ENCODE measurements at places on chromosomes 1 and 21. TPM values are rescaled to one million over a fixed set of nuclear protein-coding genes. Genes with fewer than 3 reads are reported as not detected.

GRCh38 chr1:30313176-30313575, 410.2 kb downstream of the MATN1 start:
- DNase-seq: no peak

The GPR52 gene
- 0.90 TPM for total RNA-seq

The ADORA1 gene
- total RNA-seq: under 0.01 TPM

GRCh38 chr1:64038965-64039364, 164.5 kb upstream of the UBE2U start:
- DNase-seq: peak; percentile 35

GRCh38 chr1:172533513-172534151, 682 bp downstream of the SUCO start:
- DNase-seq: peak; percentile 36

DNA sequence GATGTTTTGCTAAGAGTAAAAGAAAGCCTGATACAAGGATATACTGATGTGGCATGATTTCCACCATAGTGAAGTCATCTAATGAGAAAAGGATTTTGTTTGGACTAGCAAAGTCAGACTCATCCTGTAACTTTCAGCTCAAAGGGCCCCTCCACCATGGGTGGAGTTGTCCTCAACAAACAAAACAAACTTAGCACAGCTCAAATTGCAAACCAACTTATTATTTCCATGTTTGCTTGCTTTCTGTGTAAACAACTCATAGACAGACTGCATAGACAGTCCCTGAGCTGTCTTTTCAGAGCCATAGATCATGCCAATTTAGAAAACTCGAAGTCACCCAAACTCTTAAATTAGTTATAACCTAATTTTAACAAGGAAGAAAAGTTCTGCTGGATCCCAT, 69.4 kb upstream of the VAV3 start:
- DNase-seq: no peak

- no peak for DNase-seq
Measured at GRCh38 chr1:4317207-4317606, 337.2 kb upstream of the AJAP1 start.

The PTPRC gene
- not detected for total RNA-seq

The RUNX3 gene
- not detected for total RNA-seq

DNA sequence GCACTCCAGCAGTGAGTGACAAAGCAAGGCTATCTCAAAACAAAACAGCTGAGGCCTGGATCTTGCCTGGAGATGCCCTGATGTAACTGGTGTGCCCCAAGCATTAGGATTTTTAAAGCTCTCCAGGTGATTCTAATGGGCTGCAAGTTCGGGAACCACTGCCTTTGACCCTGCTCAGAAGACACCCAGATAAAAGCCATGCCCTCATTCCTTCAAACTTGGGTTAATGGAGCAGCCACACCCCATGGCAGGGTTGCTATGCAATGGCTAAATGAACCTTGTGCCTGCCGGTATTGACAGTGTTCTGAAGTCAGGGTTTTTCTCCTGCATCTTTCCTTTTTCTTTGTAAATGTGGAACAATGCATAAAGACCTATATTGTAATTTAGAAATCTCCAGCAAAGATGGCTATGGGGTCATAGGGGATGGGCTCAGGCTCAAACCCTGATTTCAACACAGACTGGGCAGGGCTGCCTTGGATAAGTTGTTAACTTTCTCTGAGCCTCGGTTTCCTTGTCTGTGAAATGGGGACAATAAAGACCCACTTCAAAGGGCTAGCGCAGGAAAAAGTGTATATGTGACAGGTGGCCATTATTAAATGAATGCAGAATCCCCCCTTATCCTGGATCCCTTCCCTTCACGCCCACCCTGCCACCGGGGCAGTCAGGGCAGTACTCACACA, 453 bp downstream of the TFF3 start:
- DNase-seq: no peak

GRCh38 chr1:48955774-48956173, 179.1 kb upstream of the BEND5 start:
- DNase-seq: no peak

DNA sequence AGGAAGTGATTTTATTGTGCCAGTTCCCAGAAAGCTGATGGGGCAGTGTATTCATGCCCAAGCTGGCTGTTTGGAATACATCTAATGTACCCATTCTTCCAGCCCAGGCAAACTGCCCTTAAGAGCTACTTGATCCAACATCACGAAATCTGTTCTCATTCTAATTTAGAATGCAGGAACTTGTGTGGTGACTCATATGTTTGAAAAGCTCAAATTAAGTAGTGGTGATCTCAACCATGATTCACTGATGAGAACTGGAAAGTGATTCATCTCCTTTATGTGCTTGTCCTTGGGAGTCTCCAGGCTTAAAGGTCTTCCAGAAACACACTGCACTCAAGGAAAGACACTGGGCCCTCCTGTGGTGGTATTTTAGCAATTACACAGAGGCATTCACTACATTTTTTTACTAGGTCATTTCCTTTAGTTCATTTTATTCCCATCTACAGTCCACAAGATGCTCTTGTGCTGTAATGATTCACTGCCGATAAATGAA, 65.4 kb downstream of the RPE65 start:
- peak; percentile 100 for DNase-seq

- no peak for DNase-seq
Measured at GRCh38 chr1:50193002-50193401, 84.3 kb downstream of the ELAVL4 start.

The PLEKHA6 gene
- 5.0 TPM for total RNA-seq

- no peak for DNase-seq
Measured at GRCh38 chr1:167128261-167129227, 34.7 kb downstream of the STYXL2 start.

The ZSWIM5 gene
- total RNA-seq: under 0.01 TPM

The CACHD1 gene
- 5.9 TPM for total RNA-seq

GRCh38 chr1:80933346-80933745, 867.4 kb upstream of the ADGRL2 start:
- peak; percentile 6 for DNase-seq

DNA sequence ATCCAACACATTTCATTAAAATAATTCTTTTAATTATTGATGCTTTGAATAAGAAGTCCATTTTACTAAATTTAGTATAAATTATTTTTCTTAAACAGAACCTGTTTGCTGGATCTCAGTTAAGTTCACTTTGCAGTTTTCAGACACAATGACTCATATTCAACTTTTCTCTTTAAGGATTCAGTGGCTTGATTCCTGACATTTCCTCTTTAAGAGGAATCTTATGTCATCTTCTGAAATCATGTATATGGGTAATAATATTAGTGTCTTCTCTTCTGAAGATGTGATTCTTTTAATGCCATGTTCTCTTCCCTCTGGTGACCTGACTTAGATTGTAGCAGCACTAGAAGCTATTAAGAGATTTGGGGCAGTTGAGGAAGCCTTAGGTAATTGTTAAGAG, 12.6 kb downstream of the CREG1 start:
- DNase-seq: peak; percentile 10

The C1orf53 gene
- total RNA-seq: 4.2 TPM

DNA sequence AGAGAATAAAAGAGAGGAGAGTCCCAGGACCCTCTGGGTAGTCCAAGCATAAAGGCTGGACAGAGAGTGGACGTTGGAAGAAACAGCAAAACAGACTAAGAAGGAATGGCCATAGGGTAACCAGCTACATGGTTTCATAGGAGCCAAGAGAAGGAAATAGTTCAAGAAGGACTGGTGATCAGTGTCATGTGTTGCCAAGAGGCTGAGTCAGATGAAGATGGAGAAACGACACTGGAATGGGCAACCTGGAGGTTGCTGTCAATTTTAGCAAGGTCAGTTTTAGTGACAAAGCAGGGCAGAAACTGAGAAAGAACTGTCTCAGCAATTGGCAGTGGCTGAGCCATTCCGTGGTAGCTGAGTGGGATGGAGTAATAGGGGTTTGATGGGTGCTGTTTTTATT, 41.4 kb downstream of the HMGB4 start:
- no peak for DNase-seq

DNA sequence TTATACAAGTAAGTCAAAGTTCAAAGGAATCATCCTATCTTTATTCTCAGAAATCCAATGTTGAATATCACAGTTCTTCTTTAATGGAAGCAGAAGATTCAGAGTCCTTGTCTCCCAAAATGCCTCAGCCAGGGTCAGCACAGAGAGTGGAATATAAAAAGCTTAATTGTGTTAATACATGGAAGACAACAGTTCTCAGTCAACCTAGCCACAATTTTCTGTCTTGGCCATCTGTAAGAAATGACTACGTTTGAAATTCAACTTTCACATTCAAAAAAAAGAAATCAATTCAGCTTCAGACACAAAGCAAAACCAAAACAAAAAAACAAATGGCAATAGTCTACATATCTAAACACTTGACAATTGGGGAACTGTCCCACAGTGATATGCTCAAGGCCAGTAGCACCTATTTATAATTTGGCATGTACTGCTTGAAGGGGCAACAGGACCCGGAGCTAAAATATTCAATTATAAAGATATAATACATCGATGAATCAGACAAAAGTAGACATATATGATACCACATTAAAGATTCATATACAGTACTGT, 27.3 kb upstream of the GLIS1 start:
- DNase-seq: no peak

The CFAP74 gene
- not detected for total RNA-seq

DNA sequence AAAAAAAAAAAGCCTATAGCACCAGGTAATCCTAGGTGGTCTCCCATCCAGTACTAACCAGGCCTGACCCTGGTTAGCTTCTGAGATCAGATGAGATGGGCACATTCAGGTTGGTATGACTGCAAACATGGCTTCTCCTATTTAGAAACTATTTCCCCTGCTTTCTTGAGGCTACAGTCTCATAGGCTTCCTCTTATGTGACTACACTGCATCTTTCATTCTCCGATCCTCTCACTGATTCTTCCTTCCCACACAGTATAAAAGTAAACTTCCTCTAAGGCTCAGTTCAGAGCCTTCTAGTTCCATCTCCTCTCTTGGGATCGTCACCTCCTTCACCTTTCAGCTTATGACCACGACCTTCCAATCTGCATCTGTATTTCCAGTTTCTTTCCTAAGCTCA, 30.4 kb upstream of the RNF2 start:
- DNase-seq: no peak

The RGS8 gene
- not detected for total RNA-seq

DNA sequence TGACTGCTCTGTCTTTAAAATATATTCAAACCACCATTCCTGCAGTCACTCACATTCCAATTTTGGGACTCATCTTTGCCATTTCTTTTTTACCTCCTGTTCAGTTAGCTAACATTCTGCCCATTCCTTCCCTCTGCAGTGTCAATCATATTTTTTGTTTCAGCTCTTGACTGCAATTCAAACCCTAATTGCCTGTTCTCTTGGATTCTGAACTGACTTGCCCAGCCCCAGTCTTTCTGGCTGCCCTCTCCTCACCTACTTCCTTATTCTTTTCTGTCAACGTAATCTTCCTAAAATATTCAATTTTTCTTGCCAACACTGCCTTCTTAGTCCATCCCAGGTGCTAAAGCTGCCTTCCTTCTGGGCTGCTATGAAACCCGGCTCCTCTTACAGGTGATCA, 6.1 kb downstream of the PRDM2 start:
- DNase-seq: no peak

The OR6N1 gene
- not detected for total RNA-seq

- DNase-seq: peak; percentile 38
Measured at GRCh38 chr21:15005391-15005790, 59.4 kb downstream of the NRIP1 start.

GRCh38 chr1:110150330-110151174, at the start of gene SLC6A17:
TSS of gene SLC6A17 (plus strand) at chr1:110150494. CDS start at chr1:110166930, 16,436 bp downstream.
- DNase-seq: peak; percentile 68

DNA sequence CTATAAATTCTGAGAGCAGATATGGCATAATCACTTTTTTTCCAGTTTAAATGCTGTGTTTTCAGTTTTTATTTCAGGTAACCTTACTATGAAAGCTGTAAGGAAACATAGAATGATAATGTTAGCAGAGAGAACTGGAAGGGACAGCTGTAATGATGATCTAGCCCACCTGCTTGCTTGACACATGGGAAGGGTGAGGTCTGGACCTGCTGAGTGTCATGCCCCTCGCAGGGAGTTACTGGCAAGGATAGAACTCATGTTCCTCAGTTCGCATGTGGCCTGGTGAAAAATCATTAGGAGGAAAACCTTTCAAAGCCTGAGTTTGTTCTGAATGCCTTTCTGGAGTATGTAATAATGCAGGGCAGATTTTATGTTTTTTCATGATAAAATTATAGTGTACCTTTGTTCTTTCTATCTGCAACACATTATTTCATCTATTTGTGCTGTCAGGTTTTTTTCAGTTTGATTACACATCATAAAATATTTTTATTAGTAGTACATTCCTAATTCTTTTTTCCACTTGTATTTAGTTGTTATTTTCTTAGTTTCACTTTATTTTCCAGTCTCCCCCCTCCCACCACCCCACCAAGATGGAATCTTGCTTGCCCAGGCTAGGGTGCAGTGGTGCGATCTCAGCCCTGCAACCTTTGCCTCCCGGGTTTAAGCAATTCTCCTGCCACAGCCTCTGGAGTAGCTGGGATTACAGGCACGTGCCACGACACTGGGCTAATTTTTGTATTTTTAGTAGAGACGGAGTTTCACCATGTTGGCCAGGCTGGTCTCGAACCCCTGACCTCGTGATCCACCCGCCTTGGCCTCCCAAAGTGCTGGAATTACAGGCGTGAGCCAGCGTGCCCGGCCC, 8.0 kb downstream of the DDI2 start:
- DNase-seq: no peak

- DNase-seq: no peak
Measured at GRCh38 chr1:158374860-158375259, 21.2 kb downstream of the CD1E start.

DNA sequence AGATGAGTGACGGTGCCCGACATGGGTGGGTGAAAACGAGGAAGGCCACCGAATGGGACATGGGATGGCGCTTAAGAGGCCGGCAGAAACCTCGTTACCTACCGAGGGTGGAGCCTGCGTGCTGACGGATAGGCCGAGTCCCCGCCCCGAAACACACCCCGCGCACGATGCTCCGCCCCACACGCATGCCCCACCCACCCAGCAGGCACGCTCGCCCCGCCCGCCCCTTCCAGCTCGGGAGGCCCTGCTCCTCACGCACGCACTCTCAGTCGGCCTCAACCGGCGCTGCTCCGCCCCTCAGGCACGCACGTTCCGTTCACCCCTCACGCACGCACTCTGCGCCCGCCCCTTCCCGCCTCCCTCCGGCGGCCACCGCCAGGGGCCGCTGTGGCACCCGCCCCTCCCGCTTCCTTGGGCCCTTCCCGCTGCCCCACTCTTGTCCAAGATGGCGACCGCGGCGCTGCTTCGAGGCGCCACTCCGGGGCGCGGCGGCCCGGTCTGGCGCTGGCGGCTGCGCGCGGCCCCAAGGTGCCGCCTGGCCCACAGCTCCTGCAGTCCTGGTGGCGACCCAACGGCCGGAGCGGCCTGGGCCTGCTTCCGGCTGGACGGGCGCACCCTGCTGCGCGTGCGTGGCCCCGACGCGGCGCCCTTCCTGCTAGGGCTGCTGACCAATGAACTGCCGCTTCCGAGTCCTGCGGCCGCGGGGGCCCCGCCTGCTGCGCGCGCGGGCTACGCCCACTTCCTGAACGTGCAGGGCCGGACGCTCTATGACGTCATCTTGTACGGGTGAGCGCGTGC, at the start of gene IBA57:
TSS of gene IBA57 (plus strand) at position 433 of the 798 bp plus-strand sequence. CDS start at position 446, 13 bp downstream.
- DNase-seq: peak; percentile 99

The S100A6 gene
- 555 TPM for total RNA-seq
